Epithelial cell of prostate (primary cell): ENCODE measurements at places on chromosomes 3 and 15.
A peak's percentile ranks its signal among the peaks of the same experiment; 100 is the strongest.

DNA sequence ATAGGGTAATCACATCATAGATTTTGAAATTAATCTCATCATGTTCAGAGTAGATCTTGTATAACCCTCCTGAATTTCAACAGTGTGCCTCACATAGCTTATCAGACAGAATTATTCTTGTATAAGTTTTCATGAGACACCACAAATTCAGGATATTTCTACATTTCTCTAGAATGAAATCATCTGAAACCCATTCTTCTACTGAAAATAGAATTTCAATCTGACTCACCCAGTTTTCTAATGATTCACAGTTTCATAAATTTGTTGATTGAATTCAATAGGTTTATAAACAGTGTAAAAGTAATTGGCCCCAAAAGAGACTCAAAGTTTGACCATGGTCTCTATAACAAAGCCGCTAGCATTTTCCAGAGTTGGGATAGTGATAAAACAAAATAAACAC lies 1082.6 kb upstream of the EPHA6 start:
- DNase-seq: no peak

- DNase-seq: no peak
Measured at GRCh38 chr3:194132465-194133286, 3.3 kb upstream of the HES1 start.

- DNase-seq: no peak
Measured at GRCh38 chr3:34725774-34726173, 913.6 kb upstream of the ARPP21 start.

DNA sequence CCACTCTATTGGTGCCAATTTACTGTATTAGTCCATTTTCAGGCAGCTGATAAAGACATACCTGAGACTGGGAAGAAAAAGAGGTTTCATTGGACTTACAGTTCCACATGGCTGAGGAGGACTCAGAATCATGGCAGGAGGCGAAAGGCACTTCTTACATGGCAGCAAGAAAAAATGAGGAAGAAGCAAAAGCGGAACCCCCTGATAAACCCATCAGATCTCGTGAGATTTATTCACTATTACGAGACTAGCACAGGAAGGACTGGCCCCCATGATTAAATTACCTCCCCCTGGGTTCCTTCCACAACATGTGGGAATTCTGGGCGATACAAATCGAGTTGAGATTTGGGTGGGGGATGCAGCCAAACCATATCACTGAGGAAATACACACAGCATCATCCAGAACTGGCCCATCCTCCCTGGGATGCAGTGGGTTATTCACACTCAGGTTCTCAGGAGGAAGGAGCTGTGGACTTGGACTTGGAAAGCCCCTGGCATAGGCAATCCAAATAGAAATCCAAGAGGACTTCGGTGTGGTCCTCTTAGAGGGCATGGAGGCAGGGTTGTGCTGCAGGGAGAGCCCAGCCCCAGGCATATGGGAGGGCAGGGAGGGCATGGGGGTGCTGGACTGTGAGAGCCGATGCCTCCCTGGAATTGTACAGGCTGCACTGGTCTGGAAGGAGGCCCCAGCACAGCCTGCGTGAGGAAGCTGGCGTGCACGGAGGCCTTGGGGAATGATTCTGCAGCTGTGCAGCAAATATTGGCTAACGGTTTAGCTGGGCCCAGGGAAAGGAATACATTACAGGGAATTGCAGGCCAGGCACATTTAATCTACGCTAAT lies 62.9 kb downstream of the EFCAB12 start:
- DNase-seq: no peak

DNA sequence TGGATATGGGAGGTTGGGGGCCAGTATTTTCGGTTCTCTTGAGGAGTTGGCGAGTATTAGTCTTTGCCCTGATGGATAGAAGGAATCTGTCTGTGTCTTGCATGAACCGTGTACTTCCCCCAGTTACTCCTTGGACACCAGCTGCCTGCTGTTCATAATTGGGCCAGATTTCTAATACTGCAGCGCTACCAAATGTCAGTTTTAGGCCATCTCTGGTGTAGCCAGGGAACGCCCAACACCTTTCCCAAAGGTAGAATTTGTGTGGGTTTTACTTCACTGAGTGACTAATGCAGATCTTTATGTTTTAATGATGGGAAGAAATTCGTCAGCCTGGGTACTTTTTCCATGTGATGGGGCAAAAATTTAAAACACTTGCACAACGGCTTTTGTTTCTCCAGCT lies 18.4 kb downstream of the FLNB start:
- no peak for DNase-seq

DNA sequence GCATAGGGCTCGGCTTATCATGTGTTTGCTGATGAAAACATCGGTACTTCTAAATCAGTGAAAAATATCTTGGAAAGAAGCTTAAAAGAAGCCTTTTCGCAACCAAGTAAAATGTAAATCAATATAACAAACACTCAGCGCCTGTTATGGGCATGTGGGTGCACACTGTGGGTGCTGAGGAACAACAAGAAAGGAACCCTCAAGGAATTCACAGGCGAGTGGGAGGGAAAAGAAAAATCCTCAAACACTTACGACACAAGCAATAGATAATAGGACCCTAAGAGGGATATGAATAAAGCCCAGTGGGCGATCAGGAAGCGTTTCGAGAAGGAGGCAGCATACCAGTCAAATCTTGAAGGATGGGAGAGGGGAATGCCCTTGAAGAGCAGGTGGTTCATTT lies 21.9 kb downstream of the GLDN start:
- no peak for DNase-seq

DNA sequence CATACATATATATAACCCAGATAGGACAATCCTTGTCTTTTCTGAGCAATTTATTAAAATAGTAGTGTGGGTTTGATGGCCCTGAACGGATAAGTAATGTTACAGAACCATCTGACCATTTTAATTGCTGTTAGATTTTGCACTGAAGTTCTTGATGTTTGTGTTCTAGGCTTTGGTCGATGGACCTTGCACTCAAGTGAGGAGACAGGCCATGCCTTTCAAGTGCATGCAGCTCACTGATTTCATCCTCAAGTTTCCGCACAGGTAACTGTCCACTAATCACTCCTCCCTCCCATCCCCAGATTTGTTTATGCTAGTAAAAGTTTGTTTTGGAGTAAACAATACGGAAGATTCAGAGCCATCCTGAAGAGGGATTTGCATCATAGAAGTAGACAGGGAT lies 1.3 kb downstream of the RPL14 start:
- no peak for DNase-seq

GRCh38 chr3:192636517-192637444 lies 90.6 kb downstream of the FGF12 start:
- DNase-seq: no peak

DNA sequence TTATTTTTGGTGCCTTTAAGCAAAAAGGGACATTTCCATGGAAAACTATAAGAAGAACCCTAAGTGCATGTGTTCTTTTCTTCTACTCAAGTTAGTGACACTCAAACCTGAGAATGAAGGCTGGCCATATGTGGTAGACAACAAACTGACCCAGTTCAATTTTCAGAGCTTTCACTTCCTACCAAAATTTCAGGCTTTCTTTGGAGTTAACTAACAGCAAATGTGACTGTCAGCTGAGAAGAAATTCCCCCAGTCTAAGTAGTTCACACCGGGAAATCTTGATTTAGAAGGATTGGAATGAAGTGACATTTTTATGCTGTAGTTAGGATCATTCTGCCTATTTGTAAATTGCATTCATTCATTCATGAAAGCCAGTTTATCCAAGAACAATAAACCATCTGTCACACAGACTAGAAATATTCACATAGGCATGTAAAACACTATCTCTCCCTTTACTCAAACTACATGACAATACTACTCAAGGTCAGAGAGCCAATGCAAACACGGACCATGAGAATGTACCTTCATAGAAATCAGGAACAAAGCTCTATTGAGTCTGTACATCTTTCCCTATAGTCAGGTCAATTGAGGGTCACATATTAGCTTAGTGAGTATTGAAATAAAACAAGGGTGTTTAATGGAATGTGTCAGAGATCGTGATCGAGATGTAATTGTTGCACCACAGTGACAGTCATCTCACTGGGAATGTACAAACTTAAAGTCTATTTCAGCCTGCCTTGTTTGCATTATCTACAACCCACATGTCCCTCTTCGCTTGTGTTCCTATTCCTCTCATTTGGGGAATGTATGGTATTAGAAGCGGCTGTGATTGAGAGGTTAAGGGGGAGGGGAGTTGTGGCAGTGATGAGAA lies 113.8 kb upstream of the TGFBR2 start:
- DNase-seq: no peak

GRCh38 chr15:85582131-85583079 lies 202.0 kb downstream of the AKAP13 start:
- DNase-seq: no peak

DNA sequence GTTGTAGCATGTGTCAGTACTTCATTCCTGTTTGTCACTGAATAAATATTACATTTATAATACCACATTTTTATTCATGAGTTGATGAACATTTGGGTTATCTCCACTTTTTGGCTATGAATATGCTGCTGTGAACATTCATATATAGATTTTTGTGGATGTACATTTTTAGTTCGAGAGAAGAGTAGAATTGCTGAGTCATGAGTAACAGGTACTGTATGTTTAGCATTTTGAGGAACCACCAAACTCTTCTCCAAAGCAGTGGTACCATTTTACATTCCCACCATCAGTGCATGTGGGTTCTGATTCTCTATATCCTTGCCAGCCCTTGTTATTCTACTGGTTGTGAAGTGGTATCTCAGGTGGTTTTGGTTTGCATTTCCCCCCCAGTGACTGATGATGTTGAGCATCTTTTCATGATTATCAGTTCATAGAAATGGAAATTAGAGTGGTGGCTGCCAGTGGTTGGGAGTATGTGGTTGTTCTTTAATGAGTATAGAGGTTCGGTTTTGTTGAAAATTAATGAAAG lies 59.6 kb downstream of the CCDC66 start:
- no peak for DNase-seq

GRCh38 chr15:40845511-40846284 lies 1.9 kb downstream of the SPINT1 start:
- DNase-seq: peak; percentile 91

DNA sequence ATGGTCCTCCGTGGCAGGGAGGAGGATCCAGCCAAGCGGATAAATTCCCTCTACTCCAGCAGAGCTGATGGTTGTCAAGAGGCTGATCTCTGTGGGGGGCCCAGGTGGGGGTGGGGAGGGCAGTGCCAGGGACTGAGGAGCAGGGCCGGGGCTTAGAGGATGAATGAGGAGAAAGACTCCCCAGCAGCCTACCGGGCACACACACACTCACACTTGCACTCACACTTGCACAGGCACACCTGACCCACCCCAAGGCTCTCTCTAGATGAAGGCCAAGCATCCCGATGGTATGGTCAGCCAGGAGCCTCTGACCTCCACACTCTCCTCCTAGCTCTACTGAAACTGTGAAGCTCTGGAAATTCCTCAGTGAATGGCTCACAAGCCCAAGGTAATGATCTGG lies 131.3 kb upstream of the PRR20G start:
- DNase-seq: no peak

GRCh38 chr15:66025015-66025452 lies 155.7 kb downstream of the RAB11A start:
- no peak for DNase-seq

- DNase-seq: no peak
Measured at GRCh38 chr3:46242120-46242519, at the start of gene CCR3. Gene CCR3 (plus strand): TSS chr3:46242460. CDS start chr3:46265159, 22,699 bp downstream.

DNA sequence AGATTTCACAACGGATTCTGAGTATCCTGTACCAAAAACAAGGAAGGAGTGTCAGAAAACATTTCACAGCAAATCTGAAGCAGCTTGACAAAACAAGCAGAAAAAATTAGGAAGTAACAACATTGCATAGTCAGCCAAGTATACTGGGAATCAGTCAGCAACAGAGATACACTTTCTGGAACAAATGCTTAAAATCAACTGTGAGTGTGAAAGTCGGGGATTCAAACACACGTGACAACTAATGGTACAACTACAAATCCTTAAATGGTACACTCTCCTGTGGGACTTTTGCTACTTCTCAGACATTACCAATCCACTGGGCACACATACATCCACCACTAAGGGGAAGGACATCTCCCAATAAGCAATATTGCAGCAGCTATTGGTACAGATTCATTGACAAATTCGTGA lies 296.6 kb upstream of the MME start:
- no peak for DNase-seq

GRCh38 chr3:178270838-178271237 lies 265.4 kb upstream of the KCNMB2 start:
- no peak for DNase-seq

DNA sequence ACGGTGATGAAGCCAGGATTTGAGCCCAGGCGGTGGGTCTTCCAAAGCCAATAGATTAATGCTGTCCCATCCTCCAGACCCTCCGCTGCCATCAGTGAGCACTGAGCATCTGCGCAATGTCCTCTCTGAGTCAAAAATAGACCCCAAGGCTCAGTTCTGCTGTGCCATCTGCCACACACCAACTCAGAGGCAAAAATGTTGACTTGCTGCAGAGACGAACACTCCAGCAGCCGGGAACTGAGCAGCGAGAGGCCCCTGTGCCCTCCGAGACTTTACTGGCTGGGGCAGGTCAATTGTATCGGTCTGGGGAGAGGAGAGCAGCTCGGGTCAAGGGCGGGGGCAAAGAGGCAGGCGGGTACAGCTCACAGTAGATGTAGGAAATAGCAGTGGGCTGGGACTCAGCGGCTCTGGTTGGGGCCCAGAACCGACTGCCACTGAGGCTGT lies 41.5 kb upstream of the ATP2B2 start:
- DNase-seq: no peak

DNA sequence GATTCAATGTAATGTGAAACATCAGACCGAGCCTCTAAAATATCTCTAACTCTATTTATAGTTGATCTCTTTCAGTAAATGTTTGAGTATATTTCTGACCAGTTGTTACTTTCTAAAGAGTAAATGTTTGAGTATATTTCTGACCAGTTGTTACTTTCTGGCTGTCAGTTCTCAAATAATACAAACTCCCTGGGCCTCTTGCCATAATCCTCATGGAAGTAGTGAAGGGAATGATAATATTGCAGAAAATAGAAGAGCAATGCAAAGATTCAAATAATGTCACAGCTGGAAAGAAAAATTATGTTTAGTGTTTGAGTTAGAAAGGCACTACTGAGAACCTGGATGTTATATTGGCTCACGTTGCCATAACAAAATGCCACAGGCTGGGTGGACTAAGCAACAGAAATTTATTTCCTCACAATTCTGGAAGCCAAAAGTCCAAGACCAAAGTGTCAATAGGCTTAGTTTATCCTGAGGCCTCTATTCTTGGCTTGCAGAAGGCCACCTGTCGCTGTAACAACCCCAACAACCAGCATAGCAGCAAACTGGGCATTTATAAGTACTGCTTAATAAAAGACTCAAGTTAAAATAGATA lies 470.6 kb upstream of the BCHE start:
- no peak for DNase-seq

DNA sequence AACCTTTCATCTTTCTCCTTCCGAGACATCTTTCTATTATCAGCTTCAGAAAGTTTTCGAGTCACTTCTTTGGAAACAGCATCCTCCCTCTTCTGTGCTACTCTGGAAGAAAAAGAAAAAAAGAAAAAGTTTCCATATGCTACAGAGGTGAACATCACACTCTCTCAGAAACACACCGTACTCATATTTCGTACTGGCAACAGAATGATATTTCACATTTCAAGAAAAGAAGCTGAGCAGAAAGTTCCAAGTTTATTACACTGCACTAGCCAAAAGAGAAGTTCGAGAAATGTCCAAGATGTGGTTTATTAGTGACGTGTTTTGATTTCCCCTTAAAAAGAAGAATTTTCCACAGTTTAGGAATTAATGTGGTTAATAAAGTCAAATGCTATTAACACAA lies 6.0 kb downstream of the SSR3 start:
- DNase-seq: no peak
